CD4-positive, CD25-positive, alpha-beta regulatory T cell (primary cell): ENCODE measurements at places on chromosomes 2 and 18. TPM values are rescaled to one million over a fixed set of nuclear protein-coding genes. Genes with fewer than 3 reads are reported as not detected.

SOX11 gene
- total RNA-seq: not detected

HOXD13 gene
- not detected for total RNA-seq

SERPINB7 gene
- total RNA-seq: not detected

DNA sequence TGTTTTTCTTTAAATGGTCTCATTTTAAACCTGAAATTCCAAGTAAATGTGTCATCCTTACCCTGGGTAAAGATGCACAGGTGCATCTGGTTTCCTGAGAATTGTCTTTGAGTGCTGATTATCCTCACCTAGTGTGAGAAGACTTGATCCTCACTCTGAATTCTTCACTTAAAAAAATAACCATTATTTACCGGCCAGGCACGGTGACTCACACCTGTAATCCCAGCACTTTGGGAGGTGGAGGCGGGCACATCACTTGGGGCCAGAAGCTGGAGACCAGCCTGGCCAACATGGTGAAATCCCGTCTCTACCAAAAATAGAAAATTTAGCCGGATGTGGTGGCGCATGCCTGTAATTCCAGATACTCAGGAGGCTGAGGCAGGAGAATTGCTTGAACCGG is 9.9 kb upstream of the WNT6 start:
- peaks cover 11% of the 10 kb centered on the region for H3K27me3 ChIP-seq
- H3K36me3 ChIP-seq: no peaks in the 10 kb centered on the region
- no peak for DNase-seq
- no peak overlapping the region for H3K27ac ChIP-seq
- no peaks in the 10 kb centered on the region for H3K4me1 ChIP-seq

GRCh38 chr2:191565647-191566198 is 112.2 kb upstream of the NABP1 start:
- no peaks in the 10 kb centered on the region for H3K36me3 ChIP-seq
- peaks cover 11% of the 10 kb centered on the region for H3K27me3 ChIP-seq
- DNase-seq: no peak
- H3K4me1 ChIP-seq: peaks cover 16% of the 10 kb centered on the region
- H3K4me3 ChIP-seq: no peak overlapping the region

- H3K27me3 ChIP-seq: no peaks in the 10 kb centered on the region
- no peak overlapping the region for H3K4me3 ChIP-seq
- H3K36me3 ChIP-seq: peaks cover 6% of the 10 kb centered on the region
- DNase-seq: no peak
- no peaks in the 10 kb centered on the region for H3K4me1 ChIP-seq
These were observed 27.4 kb downstream of the ADI1 start for GRCh38 chr2:3491716-3492474.

GRCh38 chr18:34709750-34710441 is at the start of gene DTNA:
DTNA (plus strand) TSS chr18:34710298; CDS start chr18:34755977, 45,679 bp downstream.
- no peak within 1 kb of the TSS for H3K27ac ChIP-seq
- H3K36me3 ChIP-seq: no peaks in the 10 kb centered on the region
- no peak within 1 kb of the TSS for H3K4me3 ChIP-seq
- no peaks in the 10 kb centered on the region for H3K4me1 ChIP-seq
- no peak for DNase-seq

DNA sequence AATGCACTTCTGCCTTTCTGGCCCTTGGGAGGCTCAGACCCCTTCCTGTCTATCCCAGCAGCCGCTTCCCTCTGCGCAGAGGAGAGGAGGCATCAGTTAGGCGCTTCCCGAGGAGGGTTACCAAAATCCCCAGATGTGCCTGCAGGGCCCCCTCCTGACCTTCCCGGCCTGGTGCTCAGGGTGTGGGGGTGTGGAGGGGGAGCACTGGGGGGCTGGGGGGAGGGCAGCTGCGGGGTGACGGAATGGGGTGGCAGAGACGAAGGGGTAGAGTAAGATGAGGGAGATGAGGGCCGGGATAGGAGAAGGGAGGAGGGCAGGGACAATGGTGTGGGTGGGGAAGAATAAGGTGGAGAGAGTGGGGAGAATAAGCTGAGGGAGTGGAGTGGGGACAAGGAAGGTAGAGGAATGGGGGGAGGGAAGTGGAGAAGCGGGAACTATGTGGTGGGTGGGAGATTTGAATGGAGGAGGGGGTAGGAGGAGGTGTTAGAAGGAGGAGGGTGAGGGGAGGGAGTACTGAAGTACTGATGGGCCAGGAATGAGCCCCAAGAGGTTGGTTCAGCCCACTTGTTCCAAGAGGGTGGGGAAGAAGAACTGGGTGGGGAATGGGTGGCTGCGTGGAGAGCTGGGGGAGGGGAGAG is 6.5 kb upstream of the ZAP70 start:
- no peak overlapping the region for H3K27ac ChIP-seq
- no peak overlapping the region for H3K4me3 ChIP-seq
- no peak for DNase-seq
- H3K4me1 ChIP-seq: peaks cover 14% of the 10 kb centered on the region
- no peaks in the 10 kb centered on the region for H3K36me3 ChIP-seq
